D341Med (cell line): ENCODE measurements at places on chromosomes 2 and 18.

DNA sequence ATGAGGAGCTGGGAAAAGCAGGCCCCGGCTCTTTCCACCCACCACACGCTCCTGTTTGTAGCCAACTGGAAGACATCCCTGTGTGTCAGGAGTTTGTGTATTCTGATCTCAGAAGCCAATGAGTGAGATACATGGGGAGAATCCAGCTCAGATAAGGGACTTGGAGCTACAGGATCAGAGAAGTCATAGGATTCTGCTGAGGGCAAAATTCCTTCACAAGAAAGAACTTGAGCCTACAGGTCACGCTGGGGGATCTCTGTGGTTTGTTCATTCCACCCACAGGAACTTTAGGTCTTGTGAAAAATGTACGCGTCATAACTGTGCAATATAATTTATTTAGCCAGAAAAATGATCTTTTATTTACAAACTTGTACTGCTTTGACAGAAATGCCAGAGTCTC, 80.1 kb upstream of the SMIM21 start:
- DNase-seq, result no peak

DNA sequence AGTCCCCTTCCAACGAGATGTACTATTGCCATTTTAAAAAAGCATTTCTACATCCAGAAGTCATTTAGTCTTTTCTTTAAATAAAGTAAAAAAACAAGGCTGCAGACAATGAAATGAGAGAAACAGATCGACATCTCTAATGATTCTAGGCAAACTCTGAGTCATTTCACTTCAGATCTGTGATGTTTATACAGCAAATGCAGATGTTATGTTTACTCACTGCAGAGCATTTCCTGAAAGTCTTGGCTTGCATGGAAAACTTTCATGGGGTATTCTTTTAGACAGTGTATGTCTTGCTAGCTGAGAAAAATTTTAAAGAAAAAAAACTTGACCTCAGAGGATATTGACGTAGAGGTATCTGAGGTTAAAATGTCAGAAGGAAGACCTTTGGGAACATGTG, 797.4 kb downstream of the CNTNAP5 start:
- DNase-seq, result no peak

DNA sequence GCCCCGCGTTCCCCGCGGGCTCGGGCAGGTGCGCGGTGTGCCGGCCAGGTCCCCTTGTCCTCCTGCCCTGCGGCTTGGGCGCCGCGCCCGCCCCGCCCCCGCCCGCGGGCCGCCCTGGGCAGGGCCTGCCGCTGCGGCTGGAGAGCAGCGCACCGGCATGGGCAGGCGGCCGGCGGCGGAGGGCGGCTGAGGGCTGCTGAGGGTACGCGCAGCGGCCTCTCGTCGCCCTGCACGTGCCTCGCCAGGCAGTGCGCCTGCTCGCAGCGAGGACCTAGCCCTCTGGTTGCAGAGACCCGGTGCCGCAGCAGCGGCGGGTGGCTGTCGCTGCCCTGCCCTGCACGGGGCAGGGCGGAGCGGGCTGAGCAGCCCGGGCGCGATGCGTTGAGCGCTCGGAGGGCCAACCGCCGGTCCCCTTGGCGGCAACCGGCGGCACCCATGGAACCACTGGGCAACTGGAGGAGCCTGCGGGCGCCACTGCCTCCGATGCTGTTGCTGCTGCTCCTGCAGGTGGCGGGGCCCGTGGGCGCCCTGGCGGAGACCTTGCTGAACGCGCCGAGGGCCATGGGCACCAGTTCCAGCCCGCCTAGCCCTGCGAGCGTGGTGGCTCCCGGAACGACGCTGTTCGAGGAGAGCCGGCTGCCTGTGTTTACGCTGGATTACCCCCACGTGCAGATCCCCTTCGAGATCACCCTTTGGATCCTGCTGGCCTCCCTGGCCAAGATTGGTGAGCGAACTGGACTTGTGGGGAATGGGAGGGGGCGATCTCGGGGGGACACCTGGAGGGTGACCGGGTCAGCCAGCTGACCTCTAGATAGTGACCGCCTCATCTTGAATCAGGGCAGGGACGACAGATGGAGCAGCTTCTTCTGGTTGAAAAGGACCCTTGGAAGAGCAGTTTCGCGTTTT, at the start of gene SLC9A2:
Gene SLC9A2, plus strand, starts transcription at position 140 of the 906 bp plus-strand sequence. Its CDS starts 296 bp downstream, at position 436.
- peak; percentile 54 for DNase-seq

DNA sequence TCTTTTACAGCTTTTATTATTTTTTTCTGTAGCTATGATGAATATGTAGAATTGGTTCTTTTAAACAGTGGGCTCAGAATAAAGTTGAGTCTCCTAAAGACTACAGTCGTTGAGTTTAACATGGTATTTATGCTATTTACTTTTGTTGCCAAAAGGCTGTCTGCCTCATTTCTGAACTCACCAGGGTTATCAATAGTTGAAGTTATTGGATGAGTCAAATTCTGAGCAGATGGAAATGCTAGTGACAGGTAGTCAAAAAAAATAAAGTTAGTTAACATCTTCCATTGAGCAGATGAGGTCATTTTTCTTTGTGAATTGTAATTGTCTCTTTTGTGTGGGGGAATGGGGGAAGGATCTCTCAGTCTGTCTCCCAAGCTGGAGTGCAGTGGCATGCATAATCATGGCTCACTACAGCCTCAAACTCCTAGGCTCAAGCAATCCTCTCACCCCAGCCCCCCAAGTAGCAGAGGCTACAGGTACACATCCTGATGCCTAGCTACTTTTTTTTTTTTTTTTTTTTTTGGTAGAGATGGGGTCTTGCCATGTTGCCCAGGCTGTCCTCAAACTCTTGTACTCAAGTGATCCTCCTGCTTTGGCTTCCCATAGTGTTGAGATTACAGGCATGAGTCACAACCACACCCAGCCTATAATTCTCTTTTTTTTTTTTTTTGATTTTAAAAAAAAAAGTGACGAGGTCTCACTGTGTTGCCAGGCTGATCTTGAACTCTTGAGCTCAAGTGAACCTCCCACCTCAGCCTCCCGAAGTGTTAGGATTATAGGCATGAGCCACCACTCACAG, 8.9 kb downstream of the PAPOLG start:
- DNase-seq, result no peak

DNA sequence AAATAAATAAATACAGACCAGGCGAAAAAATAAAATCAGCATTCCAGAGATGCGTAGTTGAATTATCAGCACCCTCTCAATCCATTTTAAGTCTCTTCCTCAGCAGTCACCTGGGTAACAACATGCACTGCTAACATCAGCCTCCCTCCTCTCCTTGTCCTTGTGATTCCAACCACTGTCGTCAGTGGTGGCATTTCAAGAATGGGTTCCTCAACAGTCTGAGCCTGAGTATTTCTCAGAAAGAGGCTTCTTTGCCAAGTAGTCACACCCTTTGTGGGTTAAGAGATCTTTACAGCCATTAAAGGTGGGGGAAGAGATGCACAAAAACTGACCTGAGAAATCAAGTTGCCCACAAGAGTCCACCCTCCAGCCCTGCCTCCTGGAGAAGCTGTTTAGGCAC, 39.0 kb downstream of the NOL10 start:
- no peak for DNase-seq

DNA sequence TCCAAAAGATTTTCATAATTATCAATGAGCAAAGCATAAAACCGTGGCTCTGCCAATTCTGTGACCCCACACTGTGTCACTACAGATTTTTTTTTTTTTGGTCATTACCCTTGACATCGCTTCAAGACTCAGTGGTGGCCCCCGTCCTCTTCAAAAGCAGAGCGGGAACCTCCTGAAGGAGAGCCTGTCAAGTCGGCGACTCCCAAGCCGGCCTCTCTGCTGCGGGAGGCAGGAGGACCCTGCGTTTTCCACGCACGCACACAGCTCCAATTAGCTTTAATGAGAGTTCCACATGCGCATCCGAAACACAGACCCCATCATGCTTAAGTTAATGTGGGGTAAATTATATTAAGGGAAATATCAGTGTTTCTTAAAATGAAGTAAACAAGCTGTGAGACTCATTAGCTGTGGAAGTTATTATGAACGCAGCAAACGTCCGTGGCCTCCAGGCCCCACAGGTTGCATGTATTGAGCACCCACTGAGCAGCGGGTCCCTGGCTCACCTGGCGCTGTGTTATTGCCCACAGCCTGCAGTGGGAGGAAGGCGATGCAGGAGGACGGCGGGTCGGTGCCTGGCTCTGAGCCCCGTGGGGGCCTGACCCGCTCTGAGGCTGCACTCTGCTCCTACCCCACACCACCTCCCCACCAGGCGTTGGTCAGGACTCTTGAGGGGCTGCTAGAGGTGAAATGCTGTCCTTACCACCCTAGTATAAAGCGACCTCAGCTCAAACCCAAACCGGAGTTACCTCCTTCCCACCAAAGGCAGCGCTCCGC, 181.0 kb upstream of the SALL3 start:
- DNase-seq, result no peak

- no peak for DNase-seq
Measured at GRCh38 chr2:241942416-241943208, 73.1 kb downstream of the RTP5 start.

GRCh38 chr2:235630718-235631296, 137.0 kb downstream of the AGAP1 start:
- no peak for DNase-seq

DNA sequence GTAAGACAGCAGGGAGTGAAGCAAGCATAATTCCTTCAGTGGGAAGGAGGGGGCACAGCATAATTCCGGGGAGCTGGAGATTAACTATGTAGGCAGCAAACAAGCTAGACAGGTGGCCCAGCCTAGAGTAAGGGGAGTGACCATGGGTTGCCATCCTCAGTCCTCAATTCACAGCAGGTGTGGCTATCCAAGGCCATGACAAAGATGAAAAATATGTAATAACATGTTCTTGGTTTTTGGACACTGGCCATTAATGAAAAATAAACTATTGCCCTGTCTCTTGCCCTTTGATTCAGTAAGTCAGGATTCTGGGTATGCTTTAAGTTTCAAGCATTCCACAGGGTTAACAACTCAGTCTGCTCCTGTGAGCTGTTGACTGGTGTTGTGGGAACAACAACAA, 65.0 kb downstream of the CYP1B1 start:
- no peak for DNase-seq

- DNase-seq, result no peak
Measured at GRCh38 chr2:74502720-74503505, 3.5 kb upstream of the LBX2 start.

- no peak for DNase-seq
Measured at GRCh38 chr2:107461301-107461700, 365.4 kb upstream of the RGPD4 start.

- no peak for DNase-seq
Measured at GRCh38 chr2:120230515-120231471, 7.6 kb upstream of the TMEM185B start.

GRCh38 chr2:112166806-112167499, 28.8 kb downstream of the FBLN7 start:
- DNase-seq, result no peak

DNA sequence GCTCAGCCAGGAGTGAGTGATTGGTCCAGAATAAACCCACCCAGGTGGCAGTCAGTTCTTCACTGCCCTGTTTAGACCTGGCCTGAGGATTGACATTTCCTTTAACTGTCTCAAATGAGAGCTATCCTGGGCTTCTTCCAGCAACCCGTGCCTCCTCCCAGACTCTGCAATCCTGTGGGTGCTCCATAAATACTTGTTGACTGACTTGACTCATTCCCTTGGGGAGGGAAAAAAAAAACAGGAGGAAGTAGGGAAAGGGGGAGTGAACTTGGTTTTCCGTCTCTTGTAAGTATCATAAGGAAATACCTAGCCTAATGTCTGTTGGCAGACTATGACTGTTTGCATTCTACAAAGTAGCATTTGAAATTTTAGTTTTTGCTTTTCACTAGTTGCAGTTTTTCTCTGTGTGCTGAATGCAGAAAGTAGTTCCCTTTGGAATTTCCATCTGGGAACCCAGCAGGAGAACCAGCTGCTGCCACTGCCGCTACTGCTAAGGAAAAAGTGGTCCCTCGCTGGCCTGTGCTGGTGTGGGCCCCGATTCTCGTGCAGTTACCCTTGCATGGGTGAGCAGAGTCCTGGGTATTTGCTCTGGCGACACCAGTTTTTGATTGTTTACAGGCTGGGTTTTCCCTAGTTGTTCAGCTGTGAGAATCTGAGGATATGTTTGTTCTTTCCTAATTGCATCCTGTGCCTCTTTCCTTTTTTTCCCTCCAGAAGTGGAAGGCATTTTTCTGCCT, 78.8 kb downstream of the TGOLN2 start:
- DNase-seq, result no peak

GRCh38 chr2:128600581-128601297, 282.1 kb upstream of the HS6ST1 start:
- no peak for DNase-seq
